ENCODE measurements at places on chromosomes 4 and X.

DNA sequence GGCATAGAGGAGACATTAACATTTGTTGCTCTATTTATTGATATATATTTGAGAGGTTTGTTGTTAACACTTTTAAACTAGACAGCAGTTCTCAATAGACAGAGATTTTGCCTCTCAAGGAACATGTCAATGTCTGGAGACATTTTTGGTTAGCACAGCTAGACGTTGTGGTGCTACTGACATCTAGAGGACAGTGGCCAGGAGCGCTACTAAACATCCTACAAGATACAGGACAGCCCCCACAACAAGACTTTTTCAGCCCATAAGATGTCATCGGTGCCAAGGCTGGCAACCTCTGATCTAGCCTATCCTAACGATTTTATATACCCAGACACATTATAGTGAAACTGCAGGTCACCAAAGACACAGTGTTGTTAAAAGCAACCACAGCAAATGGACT, 18.4 kb upstream of the CTSO start:
- no peak for DNase-seq

DNA sequence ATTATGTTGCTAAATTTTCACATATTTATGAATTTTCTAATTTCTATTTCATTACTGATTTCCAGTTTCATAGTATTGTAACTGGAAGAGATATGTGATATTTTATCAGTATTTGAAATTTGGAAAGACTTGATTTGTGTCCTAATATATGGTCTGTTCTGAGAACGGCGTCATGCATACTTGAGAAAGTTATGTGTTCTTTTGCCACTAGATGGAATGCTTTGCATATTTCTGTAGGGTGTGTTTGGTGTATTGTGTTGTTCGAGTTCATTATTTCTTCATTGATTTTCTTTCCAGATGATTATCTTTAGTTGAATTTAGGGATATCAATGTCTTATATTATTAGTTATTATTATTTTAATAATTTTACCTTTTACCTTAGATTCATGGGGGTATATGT, 110.6 kb upstream of the ITM2A start:
- DNase-seq, result no peak

GRCh38 chr4:7761720-7762119, 177.9 kb downstream of the AFAP1 start:
- DNase-seq, result peak; percentile 68

GRCh38 chr4:56530269-56531148, 24.9 kb downstream of the ARL9 start:
- peak; percentile 81 for DNase-seq

DNA sequence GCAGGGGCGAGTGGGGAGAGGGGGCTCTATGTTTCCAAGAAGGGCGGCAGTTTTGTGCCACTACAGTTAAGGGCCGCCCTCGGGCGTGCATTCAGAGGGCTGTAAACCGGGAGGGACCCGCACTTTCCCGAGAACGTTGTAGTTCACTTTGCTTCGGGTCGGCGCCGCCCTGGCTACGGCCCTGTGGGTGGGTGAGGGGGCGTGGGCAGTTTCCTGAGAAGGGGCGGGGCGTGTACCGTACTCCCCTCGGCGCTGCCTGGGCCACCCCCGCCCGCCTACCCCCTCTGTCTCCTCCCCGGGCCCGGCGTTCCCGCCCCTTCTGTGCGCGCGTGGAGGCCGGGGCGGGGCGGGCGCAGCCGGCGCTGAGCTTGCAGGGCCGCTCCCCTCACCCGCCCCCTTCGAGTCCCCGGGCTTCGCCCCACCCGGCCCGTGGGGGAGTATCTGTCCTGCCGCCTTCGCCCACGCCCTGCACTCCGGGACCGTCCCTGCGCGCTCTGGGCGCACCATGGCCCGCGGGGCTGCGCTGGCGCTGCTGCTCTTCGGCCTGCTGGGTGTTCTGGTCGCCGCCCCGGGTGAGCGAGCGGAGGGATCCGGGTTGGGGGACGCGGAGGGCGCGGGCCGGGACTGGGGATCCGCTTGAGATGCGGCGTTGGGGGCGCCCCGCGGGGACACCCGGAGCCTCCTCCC, at the start of gene CD99:
TSS of gene CD99 (plus strand) at position 440 of the 687 bp plus-strand sequence. CDS start at position 506, 66 bp downstream.
- DNase-seq, result peak; percentile 79

GRCh38 chrX:71930298-71930697, 19.7 kb downstream of the NHSL2 start:
- DNase-seq, result no peak

DNA sequence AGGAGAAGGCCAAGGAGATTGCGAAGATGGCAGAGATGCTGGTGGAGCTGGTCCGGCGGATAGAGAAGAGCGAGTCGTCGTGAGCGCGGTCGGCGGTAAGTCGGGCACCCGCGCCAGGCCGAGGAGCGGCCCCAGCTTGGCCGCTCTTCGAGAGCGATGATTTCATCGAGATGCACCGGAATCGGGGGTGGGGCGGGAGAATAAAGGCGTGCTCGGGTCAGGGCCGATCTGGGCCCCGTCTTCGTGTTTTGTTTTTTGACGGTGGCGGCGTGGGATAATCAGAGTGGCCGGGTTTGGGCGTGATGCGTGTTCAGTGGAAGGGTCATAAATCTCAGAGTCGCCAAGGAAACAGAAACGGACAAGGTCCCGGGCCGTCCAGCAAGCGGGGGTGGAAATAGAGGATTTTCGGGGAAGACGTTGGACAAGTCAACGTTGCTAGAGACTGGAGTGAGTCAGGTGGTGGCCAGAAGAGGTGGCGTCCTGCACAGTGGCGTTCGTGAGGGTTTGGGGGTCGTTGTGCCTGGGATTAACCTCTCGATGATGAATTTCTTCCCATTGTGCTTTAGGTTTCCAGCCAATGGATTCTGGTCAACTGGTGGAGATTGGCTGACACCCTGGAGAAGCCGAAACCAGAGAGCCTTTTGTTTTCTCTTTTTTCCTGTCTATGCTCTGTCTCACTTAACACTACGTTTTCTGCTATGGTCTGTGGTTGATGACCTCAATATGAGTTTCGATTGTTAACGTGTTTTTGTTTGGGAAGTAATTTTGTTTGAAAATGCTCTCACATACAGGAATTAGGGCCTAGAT, 882 bp downstream of the MRFAP1 start:
- no peak for DNase-seq

GRCh38 chr4:44368413-44369167, 80.0 kb downstream of the KCTD8 start:
- no peak for DNase-seq

- no peak for DNase-seq
Observed at GRCh38 chr4:25535278-25535677, 120.4 kb upstream of the SLC34A2 start.

DNA sequence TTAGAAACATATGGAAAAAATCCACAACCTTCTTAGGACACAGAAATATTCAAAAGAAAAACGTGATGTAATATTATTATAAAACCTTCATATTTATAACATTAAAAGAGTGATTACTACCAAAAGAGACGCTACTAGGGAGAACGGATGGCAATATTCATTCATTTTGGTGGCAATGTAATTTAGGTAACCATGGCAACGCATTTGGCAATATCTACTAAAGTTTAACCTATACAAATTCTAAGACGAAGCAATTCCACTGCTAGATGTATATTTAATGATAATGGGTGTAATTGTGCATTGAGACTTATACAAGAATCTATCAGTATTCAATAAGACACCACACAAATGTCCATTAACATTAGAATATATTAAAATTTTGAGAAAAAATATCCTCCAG, 709.4 kb downstream of the ARAP2 start:
- no peak for DNase-seq

- DNase-seq, result no peak
Observed at GRCh38 chr4:116982656-116983055, 102.7 kb downstream of the TRAM1L1 start.

DNA sequence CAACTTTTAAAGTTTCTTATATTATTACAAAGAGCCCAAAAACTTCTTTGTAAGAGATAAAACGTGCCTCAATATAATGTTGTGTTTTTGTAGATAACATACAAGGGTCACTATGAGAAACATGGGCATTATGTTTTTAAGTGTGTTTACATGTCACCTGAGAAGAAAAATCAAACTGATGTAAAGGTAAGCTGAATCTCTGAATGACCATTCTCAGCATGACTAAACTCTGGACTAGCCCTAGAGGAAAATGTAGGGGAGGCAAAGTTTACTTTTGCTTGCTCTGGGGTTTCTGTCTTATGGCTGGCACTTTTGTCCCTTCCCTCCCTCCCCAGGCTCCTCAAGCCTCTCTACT, 6.8 kb downstream of the MEPE start:
- DNase-seq, result no peak

DNA sequence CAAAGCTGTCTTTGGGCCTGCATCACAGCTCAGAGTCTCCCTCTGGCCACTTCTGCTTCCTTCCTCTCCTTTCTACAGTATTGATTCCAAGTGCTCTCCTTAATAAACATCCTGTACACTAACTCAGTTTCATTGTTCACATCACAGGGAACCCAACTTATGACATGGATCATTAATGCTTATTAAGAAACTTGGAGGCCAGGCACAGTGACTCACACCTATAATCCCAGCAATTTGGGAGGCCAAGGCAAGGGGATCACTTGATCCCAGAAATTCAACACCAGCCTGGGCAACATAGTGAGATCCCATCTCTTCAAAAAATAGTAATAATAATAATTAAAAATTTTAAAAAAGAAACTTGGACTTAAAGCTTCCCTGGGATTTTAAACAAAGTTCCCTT, 89.2 kb upstream of the EFHC2 start:
- no peak for DNase-seq

- DNase-seq, result no peak
Observed at GRCh38 chr4:80139671-80140070, 57.6 kb upstream of the PRDM8 start.

GRCh38 chrX:26649534-26649933, 433.6 kb downstream of the MAGEB5 start:
- DNase-seq, result peak; percentile 3

- no peak for DNase-seq
Observed at GRCh38 chr4:151766691-151767090, 5.9 kb upstream of the GATB start.

DNA sequence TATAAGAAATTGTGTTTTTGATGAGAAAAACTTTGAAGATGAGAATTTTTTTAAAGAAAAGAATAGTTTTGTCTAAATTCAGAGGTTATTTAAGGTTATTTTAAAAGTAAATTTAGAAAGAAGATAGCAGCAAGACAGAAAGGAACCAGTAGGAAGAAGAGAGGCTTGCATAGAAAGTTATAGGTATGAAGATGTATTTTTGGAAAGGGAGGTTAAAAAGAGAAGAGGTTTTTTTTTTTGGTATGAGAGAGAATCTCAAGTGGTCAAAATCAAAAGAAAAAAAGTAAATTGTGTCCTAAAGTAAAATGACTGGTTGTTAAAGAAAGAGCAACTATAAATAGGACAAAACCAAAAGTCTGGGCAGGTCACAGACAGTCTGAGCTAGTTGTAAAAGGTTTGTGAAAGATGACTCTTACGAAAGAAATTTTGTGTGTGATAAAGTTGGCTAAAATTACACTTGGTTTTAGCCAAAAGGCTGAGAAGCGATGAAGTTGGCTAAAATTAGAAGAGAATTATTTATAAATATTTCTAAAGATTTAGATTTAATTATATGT, 16.4 kb upstream of the EIF4E start:
- DNase-seq, result no peak

GRCh38 chrX:17831255-17831654, 29.8 kb downstream of the RAI2 start:
- no peak for DNase-seq

- no peak for DNase-seq
Observed at GRCh38 chr4:67714248-67714583, 13.3 kb upstream of the UBA6 start.

GRCh38 chr4:158726633-158727032, 3.4 kb upstream of the PPID start:
- no peak for DNase-seq

DNA sequence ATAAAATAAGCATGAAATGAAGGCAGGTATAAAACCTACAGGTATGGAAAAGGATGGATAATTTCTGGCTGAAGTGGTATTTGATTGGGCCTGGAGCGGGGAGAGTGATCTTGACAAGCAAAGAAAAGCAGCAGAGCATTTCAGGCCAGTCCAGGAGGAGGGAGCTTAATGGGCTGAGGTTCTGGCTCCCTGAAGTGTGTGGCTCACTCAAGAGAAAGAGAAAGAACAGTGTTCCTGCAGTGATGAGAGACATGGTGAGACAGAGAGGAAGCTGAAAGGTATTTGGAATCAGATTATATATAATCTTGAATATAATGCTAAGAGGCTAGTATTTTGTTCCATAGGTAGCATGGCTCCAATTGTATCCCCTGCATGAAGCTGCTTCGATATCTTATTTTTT, 153.5 kb downstream of the MGST2 start:
- no peak for DNase-seq

DNA sequence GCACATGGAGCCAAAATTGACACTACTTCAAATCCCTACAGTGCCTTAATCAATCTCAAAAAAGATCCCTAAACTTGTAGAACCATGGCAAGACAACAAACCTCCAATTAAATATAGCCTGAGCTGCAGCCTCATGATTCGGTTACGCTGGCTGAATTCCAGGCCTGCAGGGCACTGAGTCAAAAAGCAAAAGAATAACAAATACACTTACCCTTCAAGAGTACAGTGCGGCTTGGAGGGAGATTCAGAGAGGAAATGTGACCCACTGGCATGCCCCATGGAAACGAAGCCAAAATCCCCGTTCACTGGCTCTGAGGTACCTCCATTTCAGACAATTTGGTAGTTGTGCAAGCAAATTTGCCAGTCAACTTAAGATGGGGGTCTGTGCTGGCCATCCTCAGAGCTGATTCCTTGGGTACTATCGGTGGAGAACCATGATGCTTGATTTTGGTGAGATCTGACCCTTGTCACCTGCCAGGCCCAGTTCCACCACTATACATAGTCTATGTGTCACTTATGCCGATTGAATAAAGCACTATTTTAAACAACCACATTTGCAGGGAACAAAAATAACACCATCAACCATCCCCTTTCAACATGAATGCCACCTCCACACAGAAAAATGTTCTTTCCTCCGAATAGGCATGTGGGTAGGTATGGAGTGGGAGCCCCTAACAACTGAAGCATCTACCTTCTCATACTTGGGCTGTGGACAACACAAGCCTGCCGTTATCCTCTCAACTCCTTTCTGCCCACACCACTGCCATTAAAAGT, 2.1 kb downstream of the C4orf54 start:
- no peak for DNase-seq

DNA sequence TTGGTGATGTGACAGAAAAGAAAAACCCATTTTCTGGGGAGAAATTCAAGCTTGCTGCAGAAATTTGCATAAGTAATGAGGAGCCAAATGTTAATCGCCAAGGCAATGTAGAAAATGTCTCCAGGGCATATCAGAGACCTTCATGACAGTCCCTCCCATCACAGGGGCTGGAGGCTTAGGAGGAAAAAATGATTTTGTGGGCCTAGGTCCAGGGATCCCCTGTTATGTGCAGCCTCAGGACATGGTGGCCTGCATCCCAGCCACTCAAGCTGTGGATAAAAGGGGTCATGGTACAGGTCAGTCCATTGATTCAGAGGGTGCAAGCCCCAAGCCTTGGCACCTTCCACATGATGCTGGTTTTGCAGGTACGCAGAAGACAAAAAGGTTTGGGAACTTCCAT, 90.7 kb downstream of the TGIF2LX start:
- DNase-seq, result no peak

- DNase-seq, result no peak
Observed at GRCh38 chrX:153704021-153704526, 16.3 kb downstream of the SLC6A8 start.

Data from neural crest cell (in vitro differentiated cells).